ENCODE measurements at places on chromosomes 5 and 9.
A peak's percentile ranks its signal among the peaks of the same experiment; 100 is the strongest.

- DNase-seq = no peak
These were observed 204.5 kb downstream of the PLK2 start for GRCh38 chr5:58255386-58255785.

DNA sequence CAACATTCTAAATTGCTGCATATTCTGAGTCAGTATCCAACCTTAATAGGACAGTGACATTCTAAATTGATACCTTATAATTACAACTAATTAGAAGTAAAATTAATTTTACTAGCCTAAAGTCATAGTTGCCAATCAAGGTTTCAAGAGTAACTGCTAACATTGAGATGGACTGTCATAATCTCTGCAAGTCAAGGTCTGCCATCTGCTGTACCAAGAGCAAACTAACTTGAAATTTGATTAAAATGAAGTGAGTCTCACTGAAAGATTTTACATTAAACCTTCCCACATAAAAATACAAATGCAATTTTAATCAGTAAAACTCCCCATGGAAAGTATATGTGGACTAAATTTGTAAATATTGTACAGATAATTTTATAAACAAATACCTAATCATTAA lies 235.3 kb downstream of the PRDM9 start:
- DNase-seq = no peak

DNA sequence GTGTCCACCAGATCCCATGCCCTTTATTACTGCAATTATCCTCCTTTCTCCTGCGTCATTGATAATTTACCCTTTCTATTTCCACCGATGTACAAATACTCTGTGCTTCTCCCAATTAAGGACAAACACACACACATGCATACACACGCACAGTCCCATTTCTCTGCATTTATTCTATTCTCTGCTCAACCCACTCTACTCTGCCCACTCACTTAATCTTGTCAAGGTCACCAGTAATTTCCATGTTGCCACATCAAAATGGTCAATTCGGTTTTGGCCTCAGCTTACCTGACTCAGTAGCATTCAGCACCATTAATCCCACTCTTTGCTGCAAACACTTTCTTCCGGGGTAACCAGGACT lies 14.6 kb upstream of the STRBP start:
- DNase-seq = no peak

GRCh38 chr9:34928921-34929320 lies 29.2 kb upstream of the PHF24 start:
- DNase-seq = no peak

DNA sequence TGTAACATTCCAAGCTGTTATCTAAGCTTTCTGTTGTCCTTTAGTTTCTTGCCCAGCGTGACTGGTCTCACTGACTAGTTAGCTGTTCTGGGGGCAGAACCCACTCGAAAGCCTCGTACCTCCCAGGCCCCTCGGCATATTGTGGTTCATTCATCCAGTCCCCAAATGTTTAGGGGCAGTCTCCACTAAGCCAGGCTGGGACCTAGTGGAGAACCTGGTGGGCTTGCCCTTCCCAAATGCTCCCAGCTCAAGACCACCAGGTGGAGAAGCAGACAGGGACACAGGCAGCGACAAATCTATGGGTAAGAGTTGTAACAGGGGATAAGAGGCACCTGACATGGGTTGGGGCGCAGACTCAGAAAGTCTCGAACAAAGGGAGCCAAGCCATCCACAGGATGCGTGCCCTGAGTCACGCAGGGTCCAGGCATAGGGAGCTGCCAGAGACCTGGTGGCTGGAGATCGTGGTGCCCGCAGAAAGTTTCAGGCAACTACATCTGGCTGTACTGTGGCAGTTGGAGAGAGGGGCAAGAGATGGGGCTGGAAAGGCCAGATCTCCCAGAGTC lies 851 bp upstream of the EEIG1 start:
- no peak for DNase-seq

DNA sequence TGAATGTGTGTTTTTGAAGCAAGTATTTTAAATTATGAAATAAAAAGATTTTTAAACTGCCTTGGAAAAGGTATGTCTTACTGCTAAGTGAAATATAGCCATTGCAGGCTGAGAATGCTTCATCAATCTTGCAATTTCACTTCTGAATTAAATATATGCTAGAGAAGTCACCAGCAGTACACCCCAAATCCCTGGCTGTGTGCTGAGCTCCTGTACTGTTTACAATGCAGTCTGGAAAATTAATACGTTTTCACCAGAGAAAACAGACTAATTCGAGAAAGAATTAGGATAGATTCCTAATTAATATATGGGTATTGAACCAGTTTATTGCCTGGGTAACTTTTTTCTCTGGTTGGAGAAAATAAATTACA lies 3.2 kb downstream of the PRDM6 start:
- DNase-seq = no peak

GRCh38 chr5:134436523-134437339 lies 25.1 kb upstream of the CDKN2AIPNL start:
- DNase-seq = peak; percentile 71

DNA sequence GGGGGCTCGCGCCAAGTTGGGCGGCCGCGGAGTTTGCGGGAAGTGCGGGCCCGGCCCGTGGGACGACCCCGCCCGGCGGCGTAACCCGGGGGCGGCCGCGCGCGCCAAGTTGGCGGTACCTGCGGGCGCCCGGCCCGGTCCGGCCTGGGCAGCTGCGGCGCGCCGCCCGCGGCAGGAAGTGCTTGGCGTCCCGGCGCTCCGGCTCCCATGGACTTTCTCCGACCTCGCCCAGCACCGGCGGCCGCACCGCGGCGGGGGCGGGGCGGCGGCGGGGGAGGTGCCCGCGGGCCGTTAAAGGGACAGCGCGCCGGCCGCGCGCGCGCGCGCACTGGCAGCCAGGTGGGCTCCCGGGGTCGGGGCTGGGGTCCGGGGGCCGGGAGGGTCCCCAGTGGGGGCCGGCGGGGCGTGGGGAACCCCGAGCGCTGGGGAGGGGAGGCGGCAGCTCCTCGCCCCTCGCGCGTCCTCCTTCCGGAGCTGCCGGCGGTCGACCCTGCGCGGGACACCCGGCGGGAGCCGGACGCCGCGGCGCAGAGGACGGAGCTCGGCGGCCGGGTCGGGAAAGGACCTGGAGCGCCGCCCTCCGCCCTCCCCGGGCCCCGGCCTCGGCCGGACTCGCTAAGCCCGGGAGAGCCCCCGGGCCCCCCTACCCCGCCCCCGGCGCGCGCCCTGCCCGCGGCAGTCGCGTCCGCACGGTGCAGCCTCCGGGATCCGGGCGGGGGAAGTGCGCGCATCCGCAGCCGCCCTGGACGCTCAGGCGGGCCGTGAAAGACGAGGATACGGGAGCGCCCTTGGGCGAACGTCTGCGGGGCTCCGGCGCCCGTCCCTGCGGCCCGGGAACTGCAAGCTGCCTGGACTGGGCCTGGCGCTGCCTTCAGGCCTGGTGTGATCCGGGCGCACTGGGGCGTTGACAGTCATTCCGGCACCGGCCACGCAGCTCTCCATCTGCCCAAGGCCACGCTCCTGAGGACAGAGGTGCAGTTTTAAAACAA lies at the start of gene NACC2:
TSS of gene NACC2 (minus strand) at position 220 of the 989 bp plus-strand sequence. CDS start 44,768 bp downstream, outside the sequence.
- no peak for DNase-seq

- no peak for DNase-seq
These were observed 26.9 kb downstream of the ADAM19 start for GRCh38 chr5:157548513-157549282.

DNA sequence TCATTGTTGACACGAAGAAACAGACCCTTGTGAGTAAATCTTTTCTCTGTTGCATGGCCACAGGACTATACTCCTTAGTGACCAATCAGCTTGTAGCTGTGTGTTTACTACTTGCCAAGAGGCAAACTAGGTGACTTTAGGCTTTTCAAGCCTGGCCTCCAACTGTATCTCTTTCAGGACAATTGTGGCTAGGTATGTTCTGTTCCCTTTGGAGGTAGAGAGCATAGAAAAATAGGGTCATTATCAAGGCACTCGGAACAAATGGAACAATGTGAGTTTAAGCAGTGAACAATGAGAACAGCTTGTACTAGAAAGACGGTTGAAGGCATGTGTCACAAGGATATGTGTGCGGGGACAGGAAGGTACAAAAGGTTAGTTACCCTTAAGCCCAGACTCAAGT lies 48.1 kb downstream of the SLC46A2 start:
- no peak for DNase-seq

DNA sequence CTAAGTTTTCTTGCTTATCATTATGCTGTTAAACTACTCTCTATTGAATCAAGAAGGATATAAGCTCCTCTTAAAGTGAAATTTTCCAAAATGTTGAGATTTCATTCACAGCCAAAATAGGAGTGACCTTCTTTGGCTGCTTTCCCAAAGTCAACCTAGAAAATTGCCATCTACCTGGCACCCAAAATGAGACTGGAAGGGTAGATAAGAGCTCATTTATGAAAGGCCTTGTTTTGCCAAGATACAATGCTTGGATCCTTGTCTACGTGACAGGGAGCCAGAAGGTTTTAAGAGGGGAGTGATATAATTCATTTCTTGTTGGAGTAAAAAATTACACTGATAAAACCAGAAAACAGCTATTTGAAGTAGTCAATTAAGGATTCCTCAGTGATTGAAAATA lies 287.1 kb downstream of the IZUMO3 start:
- no peak for DNase-seq

- DNase-seq = no peak
These were observed 46.6 kb downstream of the PTPN3 start for GRCh38 chr9:109451311-109452025.

GRCh38 chr5:170336065-170336464 lies 38.5 kb upstream of the LCP2 start:
- DNase-seq = no peak

- no peak for DNase-seq
These were observed 257.4 kb upstream of the TRPC7 start for GRCh38 chr5:136622747-136623146.

DNA sequence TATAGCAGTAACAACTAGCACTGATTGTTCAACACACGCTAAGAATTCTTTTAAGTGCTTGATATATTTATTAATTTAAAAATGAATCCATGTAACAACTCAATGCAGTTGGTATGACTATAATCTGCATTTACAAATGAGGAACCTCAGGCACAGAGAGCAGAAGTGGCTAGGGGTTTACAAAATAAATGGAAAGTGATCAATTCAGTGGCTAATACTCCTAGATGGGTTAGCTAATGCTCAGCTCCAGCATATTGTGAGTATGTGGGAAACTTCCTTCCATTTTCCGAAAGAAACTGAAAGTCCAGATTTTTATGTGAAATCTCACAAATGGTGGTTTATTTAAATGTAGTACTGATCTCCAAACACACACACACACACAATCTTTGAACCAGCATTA lies 128.0 kb downstream of the RFX3 start:
- no peak for DNase-seq

- no peak for DNase-seq
These were observed 341.8 kb downstream of the PIK3R1 start for GRCh38 chr5:68557162-68557936.

- DNase-seq = no peak
These were observed 1.6 kb upstream of the SMIM32 start for GRCh38 chr5:136194576-136194975.

GRCh38 chr9:15146268-15146700 lies 160.7 kb downstream of the TTC39B start:
- no peak for DNase-seq

- DNase-seq = peak; percentile 18
These were observed 122.6 kb downstream of the APBA1 start for GRCh38 chr9:69549310-69550202.
